ENCODE measurements at places on chromosomes 5 and 9. TPM values are rescaled to one million over a fixed set of nuclear protein-coding genes. Genes with fewer than 3 reads are reported as not detected.

DNA sequence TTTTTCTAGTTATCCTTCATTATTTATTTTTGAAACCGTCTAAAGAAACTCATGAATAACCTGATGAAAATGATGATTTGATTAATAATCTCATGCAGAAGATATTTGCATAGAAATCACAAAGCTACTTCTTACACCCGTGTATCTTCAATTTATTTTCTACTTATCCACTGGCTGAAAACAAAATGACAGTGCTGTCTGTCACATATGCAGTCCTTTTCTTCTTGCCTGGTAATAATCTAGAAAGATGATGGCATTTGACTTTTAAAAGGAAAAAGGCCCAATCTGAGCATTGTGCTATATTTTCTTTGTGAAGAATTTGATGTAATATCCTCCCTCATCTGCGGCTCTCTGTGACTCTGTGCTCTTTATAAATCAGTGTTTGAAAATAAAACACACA lies 253.3 kb downstream of the PRR16 start:
- DNase-seq = no peak
- no peak overlapping the region for H3K27ac ChIP-seq
- no peak overlapping the region for H3K4me3 ChIP-seq
- no peaks in the 10 kb centered on the region for H3K36me3 ChIP-seq

The GABRA6 gene
- total RNA-seq = not detected

DNA sequence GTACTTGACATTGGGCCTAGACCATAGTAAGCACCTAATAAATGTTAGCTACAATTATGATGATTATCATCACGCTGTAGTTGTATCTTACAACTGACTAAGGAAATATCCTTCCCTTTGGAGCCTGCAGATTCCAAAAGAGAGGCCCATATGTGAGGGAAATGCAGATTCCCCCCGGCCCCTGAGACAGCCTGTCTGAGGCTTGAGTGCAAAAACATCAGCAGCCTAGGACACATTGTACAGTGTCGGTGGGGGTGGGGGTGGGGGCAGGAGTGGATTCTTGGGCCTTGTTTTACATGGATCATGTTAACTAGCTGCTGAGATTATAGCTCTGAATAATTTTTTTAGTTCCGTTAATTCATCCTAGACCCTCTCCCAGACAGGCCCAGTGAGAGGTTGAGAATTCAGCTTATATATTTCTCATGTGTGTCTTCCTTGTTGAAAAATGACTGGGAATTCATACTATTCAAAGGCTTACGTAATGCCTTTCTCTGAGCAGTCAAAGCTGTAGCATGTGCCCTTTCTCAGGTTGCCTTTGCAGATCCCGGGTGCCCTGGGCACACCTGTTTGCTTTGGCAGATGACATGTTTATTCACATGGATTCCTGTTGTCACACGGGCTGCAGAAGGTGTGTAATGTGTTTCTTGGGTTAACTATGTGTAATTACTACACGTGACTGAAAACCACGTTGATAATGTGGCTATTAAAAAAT lies 262.8 kb downstream of the NR3C1 start:
- H3K27ac ChIP-seq = no peak overlapping the region
- DNase-seq = no peak
- H3K27me3 ChIP-seq = no peaks in the 10 kb centered on the region
- no peak overlapping the region for H3K4me3 ChIP-seq
- H3K36me3 ChIP-seq = no peaks in the 10 kb centered on the region
- no peaks in the 10 kb centered on the region for H3K4me1 ChIP-seq

The FGF18 gene
- total RNA-seq = 0.16 TPM

The THBS4 gene
- 2.0 TPM for total RNA-seq

DNA sequence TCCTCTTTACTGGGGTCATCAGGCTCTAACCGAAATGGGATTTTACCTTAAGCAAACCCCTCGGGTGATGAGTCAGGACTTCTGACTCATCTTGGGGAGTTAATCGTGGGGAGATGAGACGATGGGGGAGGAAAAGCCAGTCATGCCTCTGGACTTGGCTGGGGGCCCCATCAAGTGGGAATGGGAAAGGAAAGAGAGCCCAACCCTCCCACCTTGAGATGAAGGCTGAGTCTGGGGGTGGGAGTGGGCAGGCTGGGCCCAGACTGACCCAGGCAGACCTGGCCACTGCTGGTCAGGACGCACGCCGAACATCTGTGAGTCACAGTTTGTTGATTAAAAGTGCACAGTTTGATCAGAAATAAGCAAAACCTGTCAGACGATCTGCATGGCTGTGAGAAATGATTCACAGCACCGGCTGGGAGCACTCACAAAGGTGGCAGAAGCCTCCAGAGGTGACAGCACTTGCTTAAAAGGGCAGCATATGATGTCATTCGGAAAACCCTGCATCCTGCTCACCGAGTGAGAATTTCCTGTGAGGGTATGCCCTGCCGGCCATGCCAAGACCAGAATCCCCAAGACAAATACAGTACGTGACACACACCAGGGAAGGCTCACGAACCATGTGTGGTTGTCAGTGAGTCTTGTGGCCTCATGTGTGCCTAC lies 50.0 kb upstream of the SLC25A51 start:
- no peaks in the 10 kb centered on the region for H3K36me3 ChIP-seq
- H3K4me1 ChIP-seq = no peaks in the 10 kb centered on the region
- no peaks in the 10 kb centered on the region for H3K27me3 ChIP-seq
- DNase-seq = no peak

GRCh38 chr5:181163487-181164075 lies 16.2 kb downstream of the OR2V2 start:
- H3K27me3 ChIP-seq = no peaks in the 10 kb centered on the region
- no peak for DNase-seq
- no peaks in the 10 kb centered on the region for H3K36me3 ChIP-seq
- H3K27ac ChIP-seq = no peak overlapping the region

GRCh38 chr5:59436364-59437148 lies 457.0 kb downstream of the PDE4D start:
- DNase-seq = no peak
- H3K4me3 ChIP-seq = no peak overlapping the region
- H3K4me1 ChIP-seq = no peaks in the 10 kb centered on the region

The DMRTA1 gene
- total RNA-seq = 12.2 TPM

GRCh38 chr9:83385317-83385716 lies 152.9 kb downstream of the FRMD3 start:
- H3K27me3 ChIP-seq = no peaks in the 10 kb centered on the region
- no peak for DNase-seq
